Breast epithelium (tissue), 4 donors: ENCODE measurements at places on chromosomes 12 and 14.

GRCh38 chr12:23014749-23015148 lies 389.8 kb downstream of the ETNK1 start:
- H3K4me3 ChIP-seq: no peak overlapping the region
- DNase-seq: no peak
- no peak overlapping the region for H3K27ac ChIP-seq
- H3K4me1 ChIP-seq: no peaks in the 10 kb centered on the region

GRCh38 chr12:29744365-29744764 lies 39.4 kb downstream of the TMTC1 start:
- H3K27me3 ChIP-seq: no peaks in the 10 kb centered on the region
- no peaks in the 10 kb centered on the region for H3K4me1 ChIP-seq
- no peaks in the 10 kb centered on the region for H3K36me3 ChIP-seq
- H3K27ac ChIP-seq: no peak overlapping the region
- no peak for DNase-seq

GRCh38 chr14:30223385-30223785 lies 295.7 kb upstream of the PRKD1 start:
- H3K36me3 ChIP-seq: no peaks in the 10 kb centered on the region
- DNase-seq: peak; percentile 61
- no peaks in the 10 kb centered on the region for H3K4me1 ChIP-seq
- H3K27me3 ChIP-seq: no peaks in the 10 kb centered on the region
- H3K27ac ChIP-seq: peak overlapping the region; percentile 87

- no peaks in the 10 kb centered on the region for H3K4me1 ChIP-seq
- H3K27ac ChIP-seq: no peak overlapping the region
- H3K4me3 ChIP-seq: no peak overlapping the region
- DNase-seq: no peak
- no peaks in the 10 kb centered on the region for H3K36me3 ChIP-seq
Observed at GRCh38 chr12:50647479-50647878, 116.4 kb upstream of the ATF1 start.

GRCh38 chr12:95836185-95836609 lies 22.6 kb upstream of the SNRPF start:
- H3K4me1 ChIP-seq: peaks cover 10% of the 10 kb centered on the region
- H3K36me3 ChIP-seq: no peaks in the 10 kb centered on the region
- H3K4me3 ChIP-seq: no peak overlapping the region

DNA sequence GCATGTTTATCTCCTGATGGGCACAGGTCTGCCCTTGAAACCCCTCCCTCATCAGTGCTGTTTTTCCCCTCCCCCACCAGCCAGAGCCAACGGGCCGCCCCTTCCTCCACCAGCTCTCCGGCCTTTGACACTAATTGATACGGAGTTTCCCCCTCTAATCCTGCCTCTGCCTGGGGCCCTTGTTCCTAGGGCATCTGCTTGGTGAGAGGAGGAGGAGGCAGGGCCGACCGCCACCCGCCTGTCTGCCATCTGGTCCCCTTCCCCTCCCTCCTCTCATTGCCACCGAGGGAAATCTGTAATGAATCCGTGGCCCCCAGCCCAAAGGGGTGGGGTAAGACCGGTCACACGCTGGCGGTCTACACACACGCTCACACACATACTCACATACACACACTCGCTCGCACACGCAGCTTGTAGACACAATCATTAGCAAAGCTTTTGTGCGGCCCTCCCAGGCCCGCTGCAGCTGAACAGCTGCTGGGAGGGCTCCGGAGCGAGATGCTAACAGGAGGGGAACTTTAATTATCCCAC lies 27.4 kb downstream of the SRRM4 start:
- H3K36me3 ChIP-seq: no peaks in the 10 kb centered on the region
- no peak for DNase-seq
- H3K4me1 ChIP-seq: no peaks in the 10 kb centered on the region
- no peaks in the 10 kb centered on the region for H3K27me3 ChIP-seq

GRCh38 chr12:54991161-54991990 lies 6.8 kb upstream of the TESPA1 start:
- DNase-seq: no peak
- H3K27me3 ChIP-seq: no peaks in the 10 kb centered on the region
- H3K27ac ChIP-seq: no peak overlapping the region
- H3K36me3 ChIP-seq: no peaks in the 10 kb centered on the region
- H3K4me3 ChIP-seq: no peak overlapping the region

- H3K36me3 ChIP-seq: no peaks in the 10 kb centered on the region
- H3K27ac ChIP-seq: no peak overlapping the region
- H3K4me3 ChIP-seq: no peak overlapping the region
- peaks cover 4% of the 10 kb centered on the region for H3K4me1 ChIP-seq
Observed at GRCh38 chr12:1222858-1223639, 232.0 kb downstream of the ERC1 start.

GRCh38 chr14:79693935-79694334 lies 517.4 kb downstream of the DIO2 start:
- DNase-seq: no peak
- no peak overlapping the region for H3K27ac ChIP-seq
- H3K4me3 ChIP-seq: no peak overlapping the region
- H3K4me1 ChIP-seq: no peaks in the 10 kb centered on the region

DNA sequence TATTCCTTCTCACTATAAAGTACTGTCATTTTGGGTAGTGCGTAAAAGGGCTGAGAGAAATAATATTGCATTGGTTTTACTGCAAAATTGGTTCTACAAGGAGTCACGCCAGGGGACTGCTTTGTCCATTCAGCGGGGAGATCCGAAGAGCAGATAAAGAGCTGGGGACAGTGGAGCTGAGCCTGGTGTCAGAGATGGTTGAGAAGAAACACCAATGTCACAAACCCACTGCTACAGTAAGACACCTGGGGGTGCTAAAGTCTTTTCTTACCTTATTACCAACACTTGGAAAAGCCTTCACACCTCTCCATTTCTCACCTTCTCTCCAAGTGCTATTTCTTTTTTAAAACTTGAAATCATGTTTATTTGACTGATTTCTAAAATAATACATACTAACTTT lies 14.1 kb downstream of the IL31 start:
- H3K27me3 ChIP-seq: no peaks in the 10 kb centered on the region
- DNase-seq: no peak
- no peak overlapping the region for H3K27ac ChIP-seq
- H3K4me1 ChIP-seq: no peaks in the 10 kb centered on the region
- H3K36me3 ChIP-seq: no peaks in the 10 kb centered on the region
- no peak overlapping the region for H3K4me3 ChIP-seq

- H3K36me3 ChIP-seq: no peaks in the 10 kb centered on the region
- no peak overlapping the region for H3K4me3 ChIP-seq
- H3K4me1 ChIP-seq: no peaks in the 10 kb centered on the region
- no peak overlapping the region for H3K27ac ChIP-seq
- no peak for DNase-seq
Observed at GRCh38 chr12:51012570-51013236, 13.5 kb downstream of the SLC11A2 start.

DNA sequence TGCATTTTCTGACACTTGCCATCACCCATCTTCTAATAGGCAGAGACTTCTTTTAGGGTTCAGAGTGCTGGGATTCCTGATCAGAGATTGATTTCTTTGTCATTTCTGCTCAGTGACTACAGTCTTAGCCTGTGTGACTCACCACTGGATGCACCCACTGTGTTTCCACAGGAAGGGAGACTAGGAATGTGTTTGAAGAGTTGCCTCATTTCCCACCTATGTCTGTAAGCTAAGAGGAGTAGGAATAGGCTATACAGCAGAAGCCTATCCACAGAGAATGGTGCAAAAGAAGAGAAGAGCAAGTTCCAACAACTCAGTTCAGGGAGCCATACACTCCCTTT lies 60.2 kb upstream of the ACTN1 start:
- no peaks in the 10 kb centered on the region for H3K27me3 ChIP-seq
- H3K36me3 ChIP-seq: no peaks in the 10 kb centered on the region
- peaks cover 7% of the 10 kb centered on the region for H3K4me1 ChIP-seq
- no peak for DNase-seq
- no peak overlapping the region for H3K27ac ChIP-seq

GRCh38 chr12:131093604-131093955 lies 139.9 kb downstream of the ADGRD1 start:
- H3K4me3 ChIP-seq: no peak overlapping the region
- no peaks in the 10 kb centered on the region for H3K27me3 ChIP-seq
- H3K36me3 ChIP-seq: no peaks in the 10 kb centered on the region
- H3K4me1 ChIP-seq: no peaks in the 10 kb centered on the region

DNA sequence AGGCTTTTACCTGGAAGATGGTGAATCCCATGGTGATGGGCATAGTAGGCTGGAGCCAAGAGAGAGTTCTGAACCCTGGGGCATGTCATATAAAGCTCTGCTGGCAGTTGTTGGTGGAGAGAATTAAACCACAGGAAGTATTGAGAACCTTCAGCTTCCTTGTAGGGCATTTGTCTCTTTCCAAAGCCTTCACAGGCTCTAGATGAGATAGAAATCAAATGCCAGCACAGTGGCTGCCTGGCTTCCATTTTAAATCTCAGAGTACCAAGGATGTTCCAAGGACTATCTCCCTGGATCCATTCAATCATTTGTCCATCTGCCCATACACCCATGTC lies 369.6 kb downstream of the DPF3 start:
- no peak for DNase-seq
- no peaks in the 10 kb centered on the region for H3K27me3 ChIP-seq
- H3K27ac ChIP-seq: peak overlapping the region; percentile 20
- no peaks in the 10 kb centered on the region for H3K36me3 ChIP-seq
- no peak overlapping the region for H3K4me3 ChIP-seq
- H3K4me1 ChIP-seq: peaks cover 5% of the 10 kb centered on the region

DNA sequence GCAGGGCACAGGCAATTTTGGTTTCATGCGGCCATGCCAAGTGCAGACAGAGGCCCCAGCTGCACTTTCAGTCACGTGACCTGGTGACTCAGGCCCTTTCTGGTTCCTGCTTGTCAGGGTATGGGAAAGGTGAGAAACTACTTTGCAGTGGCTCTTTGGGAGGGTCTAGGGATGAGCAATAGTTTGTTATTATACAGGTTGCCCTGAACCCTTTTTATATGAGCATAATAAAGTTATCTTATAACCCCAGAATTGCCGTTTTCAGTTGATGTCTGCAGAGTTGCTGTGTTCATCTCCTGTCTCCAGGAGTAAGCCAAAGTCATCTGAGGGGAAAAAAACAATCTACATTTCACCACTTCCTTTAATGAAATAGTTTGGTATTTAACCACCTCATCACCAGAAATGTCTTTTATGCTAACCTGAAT lies 30.9 kb upstream of the EMP1 start:
- no peaks in the 10 kb centered on the region for H3K27me3 ChIP-seq
- no peaks in the 10 kb centered on the region for H3K36me3 ChIP-seq
- no peak overlapping the region for H3K4me3 ChIP-seq
- peak; percentile 92 for DNase-seq
- H3K4me1 ChIP-seq: peaks cover 6% of the 10 kb centered on the region

DNA sequence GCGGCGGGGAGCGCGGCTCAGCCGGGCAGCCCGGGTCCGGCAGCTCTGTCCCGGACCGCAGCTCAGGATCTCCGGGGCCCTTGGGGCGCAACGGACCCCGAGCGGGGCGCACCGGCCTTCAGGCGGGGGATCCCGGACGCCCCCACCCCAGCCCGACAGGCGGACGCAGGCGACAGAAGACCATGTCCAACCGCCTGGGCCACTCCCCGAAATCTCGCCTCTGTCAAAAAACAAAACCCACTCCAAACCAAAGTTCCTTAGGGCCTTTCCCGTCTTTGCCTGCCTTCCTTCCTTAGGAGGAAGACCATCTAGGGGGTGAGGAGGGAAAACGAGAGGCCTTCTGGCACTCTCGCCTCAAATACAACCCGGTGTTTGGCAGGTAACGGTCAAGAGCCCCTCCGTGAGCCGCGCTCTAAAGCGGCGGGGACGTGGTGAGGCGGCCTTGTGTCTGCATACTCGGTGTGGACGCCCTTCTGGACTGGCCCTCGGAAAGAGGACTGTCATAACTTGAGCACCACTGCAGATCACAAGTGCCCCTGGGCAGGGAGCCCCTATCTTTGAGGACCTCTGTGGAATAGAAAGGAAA lies 604 bp downstream of the HCFC2 start:
- no peaks in the 10 kb centered on the region for H3K36me3 ChIP-seq
- no peaks in the 10 kb centered on the region for H3K27me3 ChIP-seq
- peak overlapping the region; percentile 94 for H3K4me3 ChIP-seq
- peak overlapping the region; percentile 87 for H3K27ac ChIP-seq
